ENCODE measurements at places on chromosomes 3 and 15. TPM values are rescaled to one million over a fixed set of nuclear protein-coding genes. Genes with fewer than 3 reads are reported as not detected.

SMARCC1 gene
- 34.8 TPM for total RNA-seq

CDC25A gene
- total RNA-seq = 22.5 TPM

DUT gene
- 99.5 TPM for total RNA-seq

CELSR3 gene
- 0.39 TPM for total RNA-seq

CFAP161 gene
- total RNA-seq = 2.0 TPM

FAM131A gene
- 34.4 TPM for total RNA-seq

EIF2A gene
- total RNA-seq = 136 TPM

IL17RD gene
- 1.8 TPM for total RNA-seq

PLSCR2 gene
- total RNA-seq = not detected

ZNF592 gene
- total RNA-seq = 10.3 TPM

RHCG gene
- not detected for total RNA-seq

PRR23C gene
- not detected for total RNA-seq

TLR9 gene
- total RNA-seq = not detected

ZNF385D gene
- 4.5 TPM for total RNA-seq

CRABP1 gene
- total RNA-seq = not detected

ISLR gene
- not detected for total RNA-seq

PARP14 gene
- total RNA-seq = 51.8 TPM

PGBD4 gene
- 0.98 TPM for total RNA-seq

NRG4 gene
- not detected for total RNA-seq

MME gene
- 3.8 TPM for total RNA-seq

CLDN1 gene
- 11.3 TPM for total RNA-seq

SLC28A1 gene
- not detected for total RNA-seq

MKRN3 gene
- total RNA-seq = not detected

NDN gene
- 16.1 TPM for total RNA-seq

HTR3E gene
- not detected for total RNA-seq

LYZL4 gene
- not detected for total RNA-seq

SNTN gene
- total RNA-seq = not detected

PATL2 gene
- 0.33 TPM for total RNA-seq

PYGO1 gene
- total RNA-seq = 0.53 TPM

Measured in mammary microvascular endothelial cell (primary cell).